ENCODE measurements at places on chromosomes 7 and 10.

GRCh38 chr7:114341648-114342047, 73.0 kb upstream of the FOXP2 start:
- DNase-seq, result no peak

- DNase-seq, result no peak
These were observed 472.1 kb upstream of the SEMA3A start for GRCh38 chr7:84666651-84667050.

DNA sequence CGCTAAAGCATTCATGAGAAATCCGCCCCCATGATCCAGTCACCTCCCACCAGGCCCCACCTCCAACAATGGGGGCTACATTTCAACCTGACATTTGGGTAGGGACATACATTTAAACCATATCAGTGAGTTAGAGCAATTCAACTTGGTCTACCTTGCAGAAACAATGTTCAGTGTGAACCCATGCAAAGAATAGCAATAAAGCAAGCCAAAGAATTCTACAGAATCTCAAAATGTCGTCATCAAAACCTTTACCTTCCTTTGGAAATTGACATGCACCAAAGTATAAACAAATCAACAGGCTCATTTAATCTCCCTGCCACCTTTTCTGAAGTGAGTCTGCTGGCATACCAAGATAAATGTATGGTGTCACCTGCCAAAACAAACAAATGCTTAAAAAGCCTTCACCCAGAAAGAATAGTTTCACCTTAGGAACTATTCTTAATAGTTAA, 68.8 kb upstream of the ABLIM1 start:
- DNase-seq, result no peak

DNA sequence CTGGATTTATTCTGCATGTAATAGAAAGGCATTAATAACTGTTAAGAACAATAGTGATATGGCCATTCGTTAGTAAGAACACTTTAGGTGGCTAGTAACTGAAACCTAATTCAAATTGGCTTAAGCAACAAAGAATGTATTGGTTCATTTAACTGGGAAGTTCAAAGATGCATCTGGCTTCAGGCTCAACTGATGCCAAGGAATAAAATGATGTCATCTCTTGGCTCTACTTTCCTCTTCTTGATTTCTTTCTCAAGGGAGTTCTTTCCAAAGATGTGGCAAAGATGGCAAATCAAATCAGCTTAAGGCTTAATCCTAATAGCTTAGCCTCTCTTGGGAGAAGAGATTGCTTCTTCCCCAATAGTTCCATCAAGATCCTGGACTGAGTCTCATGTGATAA, 51.6 kb downstream of the PIK3CG start:
- DNase-seq, result no peak

DNA sequence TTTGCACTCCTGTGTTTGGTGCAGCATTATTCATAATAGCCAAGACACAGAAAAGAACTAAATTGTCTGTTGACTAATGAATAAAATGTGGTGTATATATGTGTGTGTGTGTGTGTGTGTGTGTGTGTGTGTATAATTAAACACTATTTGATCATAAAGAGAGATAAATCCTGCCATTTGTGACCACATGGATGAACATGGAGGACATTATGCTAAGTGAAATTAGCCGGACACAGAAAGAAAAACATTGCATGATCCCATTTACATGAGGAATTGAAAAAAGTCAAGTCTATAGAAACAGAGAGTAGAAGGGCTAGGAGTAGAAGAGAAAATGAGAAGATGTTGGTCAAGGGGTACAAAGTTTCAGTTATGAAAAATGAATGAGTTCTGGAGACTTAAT, 85.9 kb downstream of the ANK3 start:
- no peak for DNase-seq

- no peak for DNase-seq
These were observed 78.5 kb downstream of the GRID1 start for GRCh38 chr10:86287966-86288579.

DNA sequence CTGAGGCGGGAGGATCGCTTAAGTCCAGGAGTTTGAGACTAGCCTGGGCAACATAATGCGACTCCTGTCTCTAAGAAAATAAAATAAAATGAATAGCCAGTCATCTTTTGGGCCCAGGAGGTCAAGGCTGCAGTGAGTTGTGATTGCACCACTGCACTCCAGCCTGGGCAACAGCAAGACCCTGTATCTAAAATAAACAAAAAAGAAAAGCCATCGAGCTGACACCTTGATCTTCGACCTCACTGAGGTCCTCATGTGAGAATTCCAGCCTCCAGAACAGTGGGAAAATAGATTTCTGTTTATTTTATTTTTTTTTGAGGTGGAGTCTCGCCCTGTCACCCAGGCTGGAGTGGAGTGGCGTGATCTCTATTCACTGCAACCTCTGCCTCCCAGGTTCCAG, 301.5 kb upstream of the GALNT17 start:
- no peak for DNase-seq

DNA sequence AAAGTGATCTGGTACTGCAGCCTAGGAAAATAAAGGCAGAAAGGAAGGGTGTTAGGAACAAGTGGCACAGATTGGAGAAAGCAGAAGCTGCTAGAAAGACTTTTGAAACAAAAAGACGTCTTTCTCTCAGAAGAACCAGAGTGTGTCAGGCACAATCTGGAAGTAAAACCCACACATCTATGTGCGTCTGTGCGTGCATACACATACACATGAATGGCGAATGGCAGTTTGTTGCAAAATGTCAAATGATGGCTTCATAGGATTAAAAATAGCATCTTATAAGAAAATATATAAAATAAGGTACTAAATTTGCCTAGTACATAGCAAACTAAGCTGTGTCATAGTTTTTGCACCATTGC, 246.3 kb downstream of the CDK14 start:
- DNase-seq, result no peak

GRCh38 chr7:23002698-23003097, 11.2 kb downstream of the HYCC1 start:
- DNase-seq, result no peak

GRCh38 chr7:148753224-148753623, 54.5 kb downstream of the CUL1 start:
- DNase-seq, result no peak

- DNase-seq, result no peak
These were observed 257.8 kb downstream of the ETV1 start for GRCh38 chr7:13731643-13732042.

DNA sequence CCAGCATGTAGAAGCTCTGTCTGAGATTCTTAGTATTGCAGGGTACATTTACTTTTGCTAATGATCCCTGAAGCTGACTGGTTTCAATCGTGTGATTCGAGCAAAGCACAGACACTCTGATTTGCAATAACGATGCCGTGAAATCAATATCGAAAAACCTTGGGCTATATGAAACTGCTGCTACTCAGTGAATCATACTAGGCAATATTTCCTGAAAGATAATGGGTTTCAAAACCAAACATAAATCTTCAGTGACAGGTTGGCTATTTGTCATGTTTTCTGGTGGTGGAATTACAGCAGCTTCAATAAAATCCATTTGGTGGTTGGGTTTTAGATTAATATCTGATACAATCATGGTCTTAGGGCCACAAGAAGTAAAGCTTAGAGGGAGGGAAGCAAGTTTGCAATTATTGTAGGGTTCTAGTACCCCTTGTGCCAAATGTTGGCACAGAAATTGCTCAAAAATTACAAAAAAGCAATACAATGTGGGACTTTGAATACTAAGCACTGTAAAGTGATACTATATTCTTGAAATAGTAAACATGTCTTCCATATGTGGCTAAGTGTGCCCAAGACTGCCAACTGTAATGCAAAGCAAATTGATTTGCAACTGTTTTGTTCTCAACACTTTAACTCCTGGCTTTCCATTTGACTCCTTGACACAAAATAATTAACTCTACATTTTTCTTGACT, 112.4 kb upstream of the JAZF1 start:
- DNase-seq, result no peak

DNA sequence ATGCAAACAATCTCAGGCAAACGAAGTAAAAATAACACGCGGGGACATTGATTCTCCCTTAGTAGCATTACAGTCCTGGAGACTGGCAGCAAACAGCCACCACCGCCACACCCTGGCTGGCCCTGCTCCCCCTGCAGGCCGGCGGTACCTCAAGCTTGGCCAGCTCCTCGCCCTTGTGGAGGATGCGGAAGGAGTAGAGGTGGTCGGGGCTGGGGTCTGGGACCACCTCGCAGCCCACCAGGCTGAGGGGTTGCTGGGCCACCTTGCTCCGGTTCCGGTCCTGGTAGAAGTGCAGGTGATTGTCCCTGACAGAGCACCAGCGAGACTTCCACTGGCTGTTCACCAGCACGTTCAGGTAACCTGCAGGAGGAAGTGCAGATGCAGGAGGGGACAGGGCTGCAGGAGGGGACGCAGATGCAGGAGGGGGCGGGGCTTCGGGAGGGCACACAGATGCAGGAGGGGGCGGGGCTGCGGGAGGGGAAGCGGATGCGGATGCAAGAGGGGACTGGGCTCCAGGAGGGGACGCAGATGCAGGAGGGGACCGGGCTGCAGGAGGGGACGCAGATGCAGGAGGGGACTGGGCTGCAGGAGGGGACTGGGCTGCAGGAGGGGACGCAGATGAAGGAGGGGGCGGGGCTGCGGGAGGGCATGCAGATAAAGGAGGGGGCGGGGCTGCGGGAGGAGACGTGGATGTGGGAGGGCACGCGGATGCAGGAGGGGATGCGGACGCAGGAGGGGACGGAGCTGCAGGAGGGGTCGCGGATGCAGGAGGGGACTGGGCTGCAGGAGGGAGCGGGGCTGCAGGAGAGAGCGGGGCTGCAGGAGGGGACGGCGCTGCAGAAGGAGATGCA, 65.7 kb downstream of the VWA2 start:
- DNase-seq, result no peak

GRCh38 chr10:26780793-26781601, 79.8 kb downstream of the ABI1 start:
- no peak for DNase-seq

- no peak for DNase-seq
These were observed 91.5 kb downstream of the SEMA3D start for GRCh38 chr7:85095366-85095765.

- no peak for DNase-seq
These were observed 110.7 kb downstream of the RNF32 start for GRCh38 chr7:156751319-156751718.

DNA sequence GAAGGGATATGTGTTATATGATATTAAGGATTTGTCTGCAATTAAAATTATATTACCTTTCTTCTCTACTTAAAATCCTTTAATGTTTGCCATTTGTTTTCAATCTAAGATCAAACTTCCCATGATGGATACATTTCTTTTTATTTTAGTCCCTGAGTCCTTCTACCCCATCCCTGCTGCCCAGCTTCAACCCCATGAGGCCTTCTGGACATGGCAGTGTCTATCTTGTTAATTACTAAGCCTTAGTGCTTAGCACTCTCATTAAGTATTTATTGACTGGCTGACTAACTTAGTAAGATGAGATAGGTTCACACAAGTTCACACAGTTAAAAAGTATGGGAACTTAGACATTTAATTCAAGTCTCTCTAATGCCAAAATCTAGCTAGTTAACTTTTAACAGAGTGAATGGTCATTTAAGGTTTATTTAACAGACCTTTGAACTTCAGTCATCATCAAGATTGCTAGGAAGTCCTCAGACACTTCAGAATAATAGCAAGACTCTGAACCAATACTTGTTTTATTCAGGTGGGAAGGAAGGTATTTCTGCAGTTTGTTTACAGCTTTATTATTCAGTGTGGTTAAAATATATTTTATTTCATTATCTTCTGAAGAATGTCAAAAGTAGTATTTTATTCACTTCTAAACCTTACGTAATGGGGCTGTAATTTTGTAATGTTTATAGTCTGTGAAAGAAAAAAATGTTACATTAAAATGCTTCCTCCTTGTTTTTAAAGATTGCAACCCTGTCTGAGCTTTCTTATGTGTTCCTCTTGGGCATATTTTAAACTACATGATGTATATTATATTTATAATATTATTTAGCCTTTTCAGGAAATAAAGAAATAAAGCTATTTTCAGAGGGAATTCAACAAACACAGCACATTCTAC, 848.9 kb downstream of the REEP3 start:
- no peak for DNase-seq

- no peak for DNase-seq
These were observed 790 bp downstream of the ADAM22 start for GRCh38 chr7:87934699-87935383.

GRCh38 chr10:62724465-62724864, 80.1 kb upstream of the ADO start:
- no peak for DNase-seq

- no peak for DNase-seq
These were observed 74.1 kb downstream of the TES start for GRCh38 chr7:116284390-116284789.

- DNase-seq, result no peak
These were observed 299.6 kb upstream of the SP4 start for GRCh38 chr7:21128062-21128817.

DNA sequence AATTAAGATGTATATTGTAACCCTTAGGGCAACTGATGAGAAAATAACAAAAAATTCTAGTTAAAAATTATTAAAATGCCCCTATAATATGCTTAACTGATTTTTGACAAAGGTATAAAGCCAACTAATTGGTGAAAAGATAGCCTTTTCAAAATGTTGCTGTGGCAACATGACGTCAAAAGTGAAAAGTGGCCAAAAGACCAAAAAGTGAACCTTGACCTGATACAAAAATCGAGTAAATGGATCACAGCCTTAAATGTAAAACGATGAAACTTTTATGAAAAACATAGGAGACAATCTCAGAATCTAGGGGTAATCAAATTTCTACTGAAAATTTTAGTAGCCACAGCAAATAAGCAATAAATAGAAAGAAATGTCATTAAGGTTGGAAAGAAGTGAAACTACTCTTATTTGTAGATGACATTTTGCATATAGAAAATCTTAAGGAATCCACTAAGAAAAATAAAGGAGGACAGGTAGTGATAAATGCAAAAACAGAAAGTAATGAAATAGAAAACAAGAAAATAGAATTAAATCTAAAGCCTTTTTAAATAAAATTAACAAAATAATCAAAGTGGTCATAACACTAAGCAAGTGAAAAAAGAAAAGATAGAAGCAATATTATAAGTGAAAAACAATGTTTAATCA, 285.6 kb downstream of the ADK start:
- DNase-seq, result no peak

- DNase-seq, result no peak
These were observed 386.1 kb upstream of the COBL start for GRCh38 chr7:51702673-51703072.

DNA sequence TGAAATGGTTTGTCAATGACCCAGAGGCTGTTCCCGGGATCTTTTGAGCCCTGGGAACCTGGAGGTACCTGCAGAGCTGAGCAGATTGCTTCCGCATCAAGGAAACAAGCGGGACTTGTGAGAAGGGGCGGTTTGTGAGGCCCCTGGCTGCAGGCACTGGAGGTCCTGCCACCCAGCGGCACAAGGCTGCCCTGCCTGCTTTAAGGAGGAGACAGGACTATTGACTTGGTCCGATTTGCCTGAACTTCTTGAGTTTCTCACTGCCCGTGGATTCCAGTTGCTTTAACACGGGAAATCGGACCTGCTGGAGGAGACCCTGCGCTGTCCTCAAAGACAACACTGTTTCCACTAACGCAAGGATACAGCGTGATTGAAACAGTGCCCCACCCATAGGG, 130.1 kb downstream of the DNAJB6 start:
- DNase-seq, result no peak

GRCh38 chr10:69869291-69869961, 67.7 kb downstream of the COL13A1 start:
- peak; percentile 48 for DNase-seq

GRCh38 chr7:55065511-55066229, 46.9 kb downstream of the EGFR start:
- DNase-seq, result no peak

- DNase-seq, result no peak
These were observed 124.6 kb downstream of the LRRTM3 start for GRCh38 chr10:67050415-67050814.

Measured in cerebellar nuclear complex (tissue), 1 donor.